T-helper 1 cell (primary cell): ENCODE measurements at places on chromosomes 13 and 19.

- DNase-seq, result no peak
Observed at GRCh38 chr19:9075064-9075949, 11.6 kb upstream of the OR1M1 start.

DNA sequence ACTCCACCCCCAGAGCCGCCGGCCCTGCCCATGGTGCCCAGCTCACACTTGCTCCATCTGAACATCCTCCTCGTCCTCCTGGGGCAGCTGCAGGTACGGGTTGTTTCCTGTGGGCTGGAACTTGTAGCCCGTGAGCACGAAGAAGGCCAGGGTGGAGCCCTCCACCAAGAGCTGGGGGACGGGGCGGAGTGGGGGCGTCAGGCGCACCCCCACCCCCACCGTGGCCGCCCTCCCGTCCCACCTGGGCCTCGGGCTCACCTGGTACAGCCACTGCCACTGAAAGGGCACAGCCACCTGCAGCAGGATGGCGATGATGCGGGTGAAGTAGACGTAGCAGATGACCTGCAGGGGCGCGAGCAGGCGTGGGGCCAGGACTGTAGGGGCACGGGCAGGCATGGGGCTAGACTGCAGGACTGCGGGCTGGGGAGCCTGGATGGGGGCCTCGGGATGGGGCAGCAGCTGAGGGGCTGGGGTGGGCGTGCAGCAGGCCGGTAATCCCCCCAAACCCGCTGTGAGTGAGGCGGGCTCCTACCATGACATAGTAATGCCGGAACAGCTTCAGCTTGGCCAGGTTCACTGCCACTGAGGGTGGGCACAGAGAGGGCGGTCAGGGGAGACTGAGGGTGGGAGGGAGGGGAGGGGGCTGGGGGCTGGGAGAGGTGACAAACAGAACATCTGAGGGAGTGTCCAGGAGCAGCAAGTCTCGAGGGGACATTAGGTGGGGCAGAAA, 6.3 kb downstream of the GPR108 start:
- no peak for DNase-seq

GRCh38 chr19:54199401-54199800, 1.3 kb upstream of the RPS9 start:
- no peak for DNase-seq

GRCh38 chr13:77767413-77767812, 69.9 kb downstream of the SLAIN1 start:
- no peak for DNase-seq

- no peak for DNase-seq
Observed at GRCh38 chr13:95642028-95642621, 2.4 kb downstream of the DZIP1 start.

- DNase-seq, result no peak
Observed at GRCh38 chr19:30857388-30857787, 485.2 kb downstream of the ZNF536 start.

- peak; percentile 77 for DNase-seq
Observed at GRCh38 chr19:49148784-49149651, 6.2 kb downstream of the HRC start.

GRCh38 chr13:79290595-79291244, 115.3 kb downstream of the RBM26 start:
- no peak for DNase-seq

GRCh38 chr13:36673352-36673751, 468 bp upstream of the SERTM1 start:
- DNase-seq, result no peak

GRCh38 chr13:35936246-35936978, 194.8 kb downstream of the DCLK1 start:
- no peak for DNase-seq

GRCh38 chr19:53960886-53961285, 1.9 kb upstream of the CACNG8 start:
- DNase-seq, result no peak

DNA sequence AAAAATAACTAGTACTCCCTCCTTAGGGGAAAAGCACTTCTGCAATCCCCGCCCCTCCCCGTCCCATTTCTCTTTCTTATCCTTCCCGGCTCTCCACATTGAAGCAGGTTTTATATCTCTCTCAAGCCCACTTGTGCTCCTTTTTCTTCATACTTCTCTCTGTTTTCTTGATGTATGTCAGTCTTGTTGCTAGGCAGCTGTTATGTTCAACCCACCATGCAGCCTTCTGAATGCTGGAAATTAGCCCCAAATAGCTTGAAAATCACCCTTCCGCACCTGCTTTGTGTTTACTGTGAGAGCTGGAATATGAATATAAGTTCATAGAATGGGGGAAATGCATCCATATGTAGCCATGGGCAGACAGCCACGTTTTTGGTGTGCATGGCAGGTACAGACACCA, 461.4 kb downstream of the MYO16 start:
- no peak for DNase-seq

DNA sequence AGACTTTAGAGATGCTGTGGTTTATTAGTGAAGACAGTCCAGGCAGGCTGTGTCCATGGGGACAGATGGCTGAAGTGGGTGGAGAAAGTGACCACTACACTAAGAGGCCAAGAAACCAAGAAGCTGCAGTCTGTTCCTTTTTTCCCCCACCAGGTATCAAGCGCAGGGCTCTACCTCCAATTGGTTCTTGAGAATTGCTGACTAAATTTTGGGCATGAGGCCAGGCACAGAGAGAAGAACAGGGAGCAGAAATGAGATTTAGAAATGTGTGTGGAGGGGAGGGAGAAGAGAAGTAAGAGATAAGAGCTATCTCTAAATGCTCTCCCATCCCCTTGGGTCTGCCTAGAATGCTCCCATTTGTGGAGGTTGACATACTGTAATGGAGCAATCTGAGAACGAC, 12.3 kb upstream of the CYSLTR2 start:
- no peak for DNase-seq

DNA sequence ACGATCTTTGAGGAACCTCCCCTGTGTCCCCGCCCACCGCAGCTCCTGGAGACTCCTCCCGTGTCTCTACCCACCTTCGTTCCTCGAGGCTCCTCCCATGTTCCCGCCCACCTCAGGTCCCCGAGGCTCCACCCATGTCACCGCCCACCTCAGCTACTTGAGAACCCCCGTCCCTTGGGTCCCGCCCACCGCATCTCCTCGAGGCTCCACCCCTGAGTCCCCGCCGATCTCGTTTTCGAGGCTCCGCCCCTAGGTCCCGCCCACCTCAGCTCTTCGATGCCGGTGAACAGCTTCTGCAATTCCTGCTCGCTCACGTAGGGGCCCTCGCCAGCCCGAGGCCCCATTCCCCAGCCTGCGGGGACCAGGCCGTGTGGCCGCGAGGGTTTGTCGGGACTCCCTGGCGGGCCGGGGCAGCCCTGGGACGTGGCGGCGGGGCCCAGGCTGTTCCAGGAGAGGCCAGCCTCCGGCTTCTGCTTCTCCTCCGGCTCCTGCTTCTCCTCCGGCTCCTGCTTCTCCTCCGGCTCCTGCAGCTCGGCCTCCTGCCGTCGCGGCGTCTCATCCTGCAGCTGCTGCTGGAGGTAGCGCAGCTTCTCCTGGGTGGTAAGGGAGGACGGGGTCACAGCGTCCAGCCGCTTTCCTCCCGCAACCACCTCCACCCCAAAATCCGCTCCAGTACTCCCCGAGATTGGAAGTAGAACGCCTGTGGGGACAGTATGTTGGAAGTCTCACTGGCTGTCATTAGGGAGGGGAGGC, 16.7 kb downstream of the TSKS start:
- peak; percentile 36 for DNase-seq

DNA sequence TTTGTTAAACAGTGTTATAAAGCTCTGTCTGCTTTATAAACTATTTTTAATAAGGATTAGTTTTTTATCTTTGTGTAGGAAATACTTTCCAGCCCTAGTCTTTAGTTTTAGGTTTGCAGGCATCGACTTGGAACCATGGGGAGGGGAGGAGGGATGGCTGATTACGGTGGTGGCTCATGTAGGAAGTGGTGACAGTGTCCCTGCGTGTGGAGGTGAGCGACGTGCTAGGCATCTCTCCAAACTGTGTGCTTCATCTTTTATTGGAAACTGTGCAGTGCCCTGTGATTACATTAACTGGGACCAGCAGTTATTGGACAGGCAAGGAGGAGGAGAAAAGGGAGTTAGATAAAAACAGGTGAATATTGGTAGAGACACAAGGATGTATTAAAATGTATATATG, 203.8 kb downstream of the ATP8A2 start:
- no peak for DNase-seq

GRCh38 chr19:2015608-2015950, at the start of gene BTBD2:
Gene BTBD2 (minus strand): TSS chr19:2015714. CDS start chr19:2015703, 11 bp downstream.
- peak; percentile 61 for DNase-seq

DNA sequence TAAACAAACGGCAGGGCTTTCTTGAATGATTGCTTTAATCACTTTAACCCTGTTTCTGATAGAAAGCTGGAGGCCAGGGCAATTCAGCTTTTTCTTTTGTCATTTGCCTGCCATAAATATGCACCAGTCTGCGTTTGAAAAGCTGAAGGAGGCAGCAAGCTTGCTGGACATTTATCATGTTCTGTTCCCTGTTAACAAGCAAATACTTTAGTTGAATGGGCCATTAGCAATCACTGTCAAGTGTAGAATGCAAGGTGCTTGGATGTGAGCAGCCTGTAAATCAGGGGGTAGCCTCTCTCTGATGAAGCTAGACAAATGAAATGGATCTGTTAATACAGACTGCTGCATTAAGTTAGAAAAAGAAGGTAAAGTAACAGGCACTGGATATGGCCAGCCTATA, 7.6 kb downstream of the EFNB2 start:
- no peak for DNase-seq

GRCh38 chr13:43304945-43305344, 281.6 kb downstream of the DNAJC15 start:
- no peak for DNase-seq

- no peak for DNase-seq
Observed at GRCh38 chr13:26646603-26647002, 89.1 kb downstream of the WASF3 start.

GRCh38 chr13:43273362-43273761, 250.0 kb downstream of the DNAJC15 start:
- no peak for DNase-seq

DNA sequence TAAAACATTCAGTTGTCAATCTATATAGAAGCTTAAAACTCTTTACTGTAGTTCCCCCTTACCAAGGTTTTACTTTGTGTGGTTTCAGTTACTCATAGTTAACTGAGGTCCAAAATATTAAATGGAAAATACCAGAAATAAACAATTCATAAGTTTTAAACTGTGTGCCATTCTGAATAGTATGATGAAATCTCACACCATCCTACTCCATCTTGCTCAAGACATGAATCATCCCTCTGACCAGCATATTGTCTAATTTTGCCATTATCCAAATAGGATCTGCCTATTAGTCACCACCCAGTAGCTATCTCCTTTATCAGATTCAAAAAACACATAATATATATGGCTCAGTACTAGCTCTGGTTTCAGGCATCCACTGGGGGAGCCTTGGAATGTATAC, 22.4 kb downstream of the ZNF571 start:
- no peak for DNase-seq

DNA sequence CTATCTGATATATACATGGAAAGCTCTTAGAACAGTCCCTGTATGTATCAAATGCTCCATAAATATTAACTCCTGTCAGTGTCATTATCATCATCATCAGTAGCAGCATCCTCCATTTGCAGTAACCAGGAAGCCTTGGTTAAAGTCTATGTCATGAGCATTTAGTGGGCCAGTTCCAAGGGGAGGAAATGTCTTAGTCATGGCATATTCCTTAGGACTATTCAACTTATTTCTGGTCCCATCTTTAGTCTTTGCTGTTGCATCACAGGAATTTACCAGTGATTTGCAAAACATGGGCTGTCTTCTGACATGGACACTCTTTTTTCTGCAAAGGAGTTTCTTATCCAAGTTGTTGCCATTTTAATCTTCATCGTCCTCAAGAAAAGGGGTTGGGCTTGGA, 98.4 kb downstream of the WDFY2 start:
- no peak for DNase-seq

DNA sequence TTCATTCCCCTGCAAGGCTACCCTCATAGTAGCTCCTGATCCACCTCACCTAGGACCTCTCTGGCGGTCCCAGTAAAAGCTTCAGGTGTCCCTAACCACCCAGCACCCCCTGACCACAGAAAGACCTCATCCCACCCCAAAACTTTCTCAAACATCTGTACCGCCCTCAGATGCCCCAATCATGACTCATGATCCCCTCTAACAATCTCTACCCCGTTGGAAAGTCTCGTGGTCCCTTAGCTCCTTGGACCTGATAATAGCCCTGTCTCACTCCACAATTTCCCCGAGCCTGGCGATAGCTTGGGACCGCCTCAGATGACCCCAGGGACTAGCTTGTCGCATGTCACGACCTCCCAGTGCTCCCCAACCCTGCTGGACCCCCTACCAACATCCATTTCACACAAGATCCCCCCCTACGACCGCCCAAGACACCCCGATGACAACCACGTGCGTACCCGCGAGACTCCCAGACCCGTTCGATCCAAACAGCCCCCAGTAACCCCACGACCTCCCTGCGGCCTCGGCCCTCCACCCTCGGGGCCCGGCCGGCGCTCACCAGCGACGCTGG, 450 bp downstream of the NDUFA11 start:
- no peak for DNase-seq

DNA sequence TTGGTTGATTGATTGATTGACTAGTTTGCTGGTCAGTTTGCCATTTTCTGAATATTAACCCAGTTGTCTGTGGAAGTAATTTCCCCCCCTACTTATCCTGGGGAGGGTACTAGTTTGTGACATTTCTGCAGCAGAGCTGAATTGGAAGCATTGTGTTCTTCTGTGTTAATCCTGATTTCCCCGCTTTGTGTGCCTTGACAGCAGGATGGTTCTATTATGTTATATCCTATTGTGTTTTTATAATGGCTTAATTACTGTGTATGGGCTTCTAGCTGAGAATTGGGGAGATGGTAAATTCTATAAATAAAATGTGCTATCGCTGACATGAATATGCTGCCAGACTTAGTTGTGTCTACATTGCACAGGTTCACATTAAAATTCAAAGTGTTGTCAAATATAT, 499.7 kb downstream of the COG6 start:
- DNase-seq, result no peak

GRCh38 chr13:25981060-25981459, 70.8 kb downstream of the SHISA2 start:
- DNase-seq, result no peak

GRCh38 chr19:8306235-8307054, 1.7 kb downstream of the CD320 start:
- no peak for DNase-seq

GRCh38 chr19:2969104-2969504, 8.3 kb upstream of the TLE6 start:
- DNase-seq, result no peak

DNA sequence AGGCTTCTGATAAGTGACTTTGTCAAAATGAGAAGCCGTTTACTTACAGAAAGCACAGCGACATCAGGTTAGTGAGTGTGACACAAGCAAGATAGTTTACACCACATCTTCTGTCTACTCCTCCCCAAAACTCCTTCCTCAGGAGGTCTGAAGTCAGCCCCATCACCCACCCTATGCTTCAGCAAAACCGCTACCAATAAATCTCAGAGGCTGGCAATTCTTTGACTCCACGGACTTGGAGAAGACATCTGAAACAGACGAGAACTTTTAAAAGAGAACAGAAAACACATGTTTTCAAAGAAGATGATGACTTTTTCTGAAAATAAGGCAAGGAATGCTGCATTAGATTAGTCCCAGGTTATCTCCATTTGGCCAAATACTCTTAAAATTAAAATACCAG, 261.1 kb downstream of the TBC1D4 start:
- no peak for DNase-seq
